NCI-H187 (cell line): ENCODE measurements at places on chromosomes 6 and 20.

DNA sequence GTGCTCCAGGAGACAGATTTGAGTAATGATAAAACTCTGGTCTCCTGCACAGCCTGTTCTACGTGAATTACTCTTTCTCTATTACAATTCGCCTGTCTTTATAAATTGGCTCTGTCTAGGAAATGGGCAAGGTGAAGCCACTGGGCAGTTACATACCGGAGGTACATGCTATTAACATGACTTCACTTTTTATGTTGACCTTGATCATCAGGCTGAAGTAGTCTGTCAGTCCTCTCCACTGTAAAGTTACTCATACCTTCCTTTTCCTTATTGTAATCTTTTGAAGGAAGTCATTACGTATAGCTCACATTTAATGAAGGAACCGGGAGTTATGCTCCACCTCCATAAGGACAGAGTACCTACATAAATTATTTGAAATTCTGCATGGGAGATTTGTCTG is 19.9 kb upstream of the KHDC1 start:
- no peak for DNase-seq

DNA sequence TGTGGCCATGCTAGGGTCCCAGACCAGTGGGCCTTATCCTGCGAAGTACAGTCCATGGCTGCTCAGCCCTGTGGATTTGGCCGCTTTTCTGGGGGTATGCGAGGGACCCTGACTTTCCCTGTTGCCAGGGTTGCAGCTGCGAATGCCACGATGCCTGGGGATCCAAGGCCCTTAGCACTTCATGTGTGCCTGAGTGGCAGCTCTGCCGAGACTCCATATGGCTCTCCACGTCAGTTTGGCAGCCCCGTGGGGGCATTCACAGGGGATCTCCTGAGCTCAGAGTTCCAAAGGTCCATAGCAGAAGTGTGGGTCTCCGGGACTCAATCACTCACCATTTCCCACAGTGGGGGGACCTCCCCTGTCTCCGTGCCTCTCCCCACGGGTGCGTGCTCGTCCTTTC is 319.5 kb downstream of the DOK5 start:
- no peak for DNase-seq

DNA sequence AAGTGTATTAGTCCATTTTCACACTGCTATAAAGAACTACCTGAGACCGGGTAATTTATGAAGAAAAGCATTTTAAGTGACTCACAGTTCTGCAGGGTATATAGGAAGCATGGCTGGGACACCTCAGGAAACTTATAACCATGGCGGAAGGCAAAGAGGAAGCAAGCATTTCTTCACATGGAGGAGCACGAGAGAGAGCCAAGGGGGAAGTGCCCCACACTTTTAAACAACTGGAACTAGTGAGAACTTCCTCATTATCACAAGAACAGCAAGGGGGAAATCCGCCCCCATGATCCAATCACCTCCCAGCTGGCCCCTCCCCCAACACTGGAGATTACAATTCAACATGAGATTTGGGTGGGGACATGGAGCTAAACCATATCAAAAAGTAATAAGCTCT is 28.3 kb upstream of the B3GAT2 start:
- no peak for DNase-seq

- no peak for DNase-seq
Measured at GRCh38 chr6:92608751-92609150, 810.6 kb downstream of the EPHA7 start.

DNA sequence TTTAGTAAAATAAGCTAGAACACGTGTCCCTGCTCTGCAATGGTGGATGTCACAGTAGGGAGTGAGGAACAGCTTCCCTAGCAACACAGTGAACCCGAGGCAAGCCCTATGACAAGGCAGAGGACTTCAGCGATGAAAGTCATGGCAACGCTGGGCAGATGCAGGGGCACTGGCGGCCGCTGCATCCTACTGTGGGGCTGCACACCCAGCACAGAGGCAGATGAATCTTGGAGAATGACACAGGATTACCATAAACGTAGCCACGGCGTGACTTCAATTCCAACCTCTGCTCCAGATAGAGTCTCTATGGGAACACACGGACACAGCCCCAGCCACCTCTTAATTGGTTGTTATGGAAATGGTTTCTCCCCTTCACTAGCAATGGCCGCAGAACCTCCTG is 64.2 kb downstream of the MYLK4 start:
- no peak for DNase-seq

- DNase-seq, result no peak
Measured at GRCh38 chr6:90083891-90084290, 189.6 kb downstream of the GJA10 start.
